ENCODE measurements at places on chromosomes 2 and 18. TPM values are rescaled to one million over a fixed set of nuclear protein-coding genes. Genes with fewer than 3 reads are reported as not detected.
A peak's percentile ranks its signal among the peaks of the same experiment; 100 is the strongest.

Gene CHAC2
- total RNA-seq: 8.9 TPM

Gene PER2
- 1.1 TPM for total RNA-seq

Gene LRP1B
- not detected for total RNA-seq

Gene HOXD9
- 23.8 TPM for total RNA-seq

Gene CROCC2
- not detected for total RNA-seq

GRCh38 chr2:165505514-165505913 lies 36.0 kb downstream of the CSRNP3 start:
- DNase-seq: no peak

DNA sequence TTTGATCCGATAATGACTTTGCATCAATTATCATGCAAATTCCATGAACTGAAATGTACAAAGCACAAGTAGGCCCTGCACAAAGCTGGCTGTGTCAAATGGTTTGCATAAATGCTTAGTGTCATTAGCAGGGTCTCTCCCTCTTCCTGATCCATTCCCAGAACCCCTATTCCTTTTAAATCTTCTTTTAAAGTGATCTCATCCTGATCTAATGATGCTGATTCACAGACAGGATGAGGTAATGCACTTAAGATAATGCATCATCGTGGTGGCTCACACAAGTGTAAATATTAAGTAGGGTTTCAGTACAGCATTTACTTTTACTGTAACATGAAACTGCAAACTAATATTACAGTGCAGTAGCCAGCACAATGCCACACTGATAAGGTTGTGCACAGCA lies 304.8 kb upstream of the SOX11 start:
- no peak for DNase-seq

GRCh38 chr2:98503481-98504105 lies 58.9 kb downstream of the INPP4A start:
- no peak for DNase-seq

GRCh38 chr2:232321156-232321816 lies 57.3 kb upstream of the ALPP start:
- DNase-seq: no peak

DNA sequence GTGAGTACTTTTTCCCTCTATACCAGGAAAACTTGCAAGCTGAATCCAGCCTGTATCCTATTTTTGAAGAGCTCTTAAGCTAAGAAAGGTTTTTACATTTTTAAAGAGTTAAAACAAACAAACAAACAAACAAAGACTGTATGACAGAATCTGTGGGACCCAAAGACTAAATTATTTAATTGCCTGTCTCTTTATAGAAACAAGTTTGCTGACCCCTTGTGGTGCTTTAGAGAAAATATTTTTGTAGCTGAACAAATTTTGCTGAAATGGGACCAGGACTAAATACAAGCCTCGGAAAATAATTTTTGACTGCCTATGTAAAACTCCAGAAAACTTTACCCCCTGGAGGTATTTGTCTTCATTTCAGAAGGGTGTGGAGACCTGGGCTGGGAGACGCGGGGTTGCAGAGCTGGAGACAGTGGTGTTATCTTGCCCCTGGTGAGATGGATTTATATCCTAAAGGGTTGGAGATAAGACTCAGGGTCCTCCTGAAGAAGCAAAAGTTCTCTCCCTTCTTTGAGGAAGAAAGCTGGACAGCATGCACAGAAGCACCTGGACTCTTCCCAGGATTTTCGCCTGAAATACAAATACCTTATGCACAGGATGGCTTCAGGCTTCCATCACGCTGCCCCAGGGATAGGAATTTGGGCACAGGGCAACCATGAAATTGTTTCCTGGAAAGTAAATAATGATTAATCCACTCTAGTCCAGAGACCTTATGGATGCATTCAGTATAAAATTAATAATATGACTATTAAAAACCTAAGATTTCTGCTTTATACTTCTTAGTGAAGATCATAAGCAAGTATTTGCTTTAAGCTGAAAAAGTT lies 54.3 kb downstream of the TMX3 start:
- DNase-seq: peak; percentile 56

DNA sequence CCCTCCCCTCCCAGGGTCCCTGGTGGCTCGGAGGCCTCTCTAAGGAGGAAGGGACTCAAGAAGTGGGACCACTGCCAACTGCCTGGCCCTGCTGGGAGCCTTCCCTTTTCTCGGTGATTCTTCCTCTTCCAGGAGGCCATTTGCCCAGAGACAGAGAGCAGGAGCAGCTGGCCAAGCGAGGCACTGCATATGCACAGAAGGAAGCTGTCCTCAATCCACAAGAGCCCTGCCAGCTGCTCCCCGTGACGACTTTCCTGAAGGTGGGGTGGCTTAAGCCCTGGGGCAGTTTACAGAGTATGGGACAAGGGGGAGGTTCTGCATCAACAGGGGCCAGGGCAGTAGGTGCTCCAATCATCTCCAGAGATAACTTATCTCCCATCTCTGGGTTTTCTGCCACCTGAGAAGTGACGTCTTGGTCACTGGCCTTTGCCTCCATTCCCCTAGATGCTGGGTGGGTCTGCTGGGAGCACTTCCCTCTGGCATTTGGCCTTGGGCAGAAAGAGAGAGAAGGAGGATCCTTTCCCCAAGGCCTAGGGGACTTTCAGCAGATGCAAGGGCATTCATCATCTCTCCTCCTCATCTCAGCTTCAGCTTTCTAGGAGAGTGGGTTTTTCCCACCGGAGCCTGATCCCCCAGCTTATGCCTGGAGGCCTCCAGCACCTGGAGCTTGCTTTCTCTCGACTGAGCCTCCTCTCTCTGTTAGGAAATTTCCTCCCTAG lies 28.5 kb downstream of the CIB4 start:
- no peak for DNase-seq

DNA sequence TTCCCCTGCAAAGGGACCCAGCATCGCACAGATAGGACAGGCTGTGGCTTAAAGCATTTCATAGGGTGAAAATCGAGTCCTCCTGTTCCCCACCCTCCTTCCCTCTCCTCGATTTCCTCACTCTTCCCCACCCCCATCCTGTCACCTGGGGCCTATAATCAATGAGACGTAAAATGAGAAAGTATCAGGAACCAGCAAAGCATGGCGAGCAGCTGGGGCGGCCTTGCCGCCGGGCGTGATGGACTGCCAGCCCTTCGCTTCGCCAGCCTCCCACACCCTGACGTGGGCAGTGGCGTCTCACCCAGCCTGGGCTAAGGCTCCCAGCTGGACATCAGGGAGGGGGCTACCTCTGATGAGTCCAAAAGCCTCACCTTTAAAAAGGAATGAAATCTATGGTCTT lies 11.1 kb downstream of the SLC30A3 start:
- no peak for DNase-seq

DNA sequence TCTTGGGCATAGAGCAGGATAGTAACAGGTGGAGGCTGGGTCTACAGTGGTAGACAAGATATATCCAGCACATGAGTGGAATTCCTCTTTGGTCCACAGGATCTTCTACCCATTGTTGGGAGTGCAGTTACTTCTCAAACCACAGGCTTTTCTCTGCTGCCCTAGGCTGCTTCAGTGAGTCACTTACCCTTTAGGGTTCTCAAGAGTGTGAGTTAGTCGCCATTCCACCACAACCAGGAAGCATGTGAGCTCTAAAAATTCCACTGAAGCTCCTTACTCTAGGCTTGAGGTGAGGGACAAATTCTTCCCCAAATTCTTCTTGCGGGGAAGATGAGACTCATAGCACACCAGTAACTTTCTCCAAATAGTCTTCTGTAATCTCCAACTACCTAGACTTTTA lies 189.4 kb downstream of the PLCL1 start:
- no peak for DNase-seq

DNA sequence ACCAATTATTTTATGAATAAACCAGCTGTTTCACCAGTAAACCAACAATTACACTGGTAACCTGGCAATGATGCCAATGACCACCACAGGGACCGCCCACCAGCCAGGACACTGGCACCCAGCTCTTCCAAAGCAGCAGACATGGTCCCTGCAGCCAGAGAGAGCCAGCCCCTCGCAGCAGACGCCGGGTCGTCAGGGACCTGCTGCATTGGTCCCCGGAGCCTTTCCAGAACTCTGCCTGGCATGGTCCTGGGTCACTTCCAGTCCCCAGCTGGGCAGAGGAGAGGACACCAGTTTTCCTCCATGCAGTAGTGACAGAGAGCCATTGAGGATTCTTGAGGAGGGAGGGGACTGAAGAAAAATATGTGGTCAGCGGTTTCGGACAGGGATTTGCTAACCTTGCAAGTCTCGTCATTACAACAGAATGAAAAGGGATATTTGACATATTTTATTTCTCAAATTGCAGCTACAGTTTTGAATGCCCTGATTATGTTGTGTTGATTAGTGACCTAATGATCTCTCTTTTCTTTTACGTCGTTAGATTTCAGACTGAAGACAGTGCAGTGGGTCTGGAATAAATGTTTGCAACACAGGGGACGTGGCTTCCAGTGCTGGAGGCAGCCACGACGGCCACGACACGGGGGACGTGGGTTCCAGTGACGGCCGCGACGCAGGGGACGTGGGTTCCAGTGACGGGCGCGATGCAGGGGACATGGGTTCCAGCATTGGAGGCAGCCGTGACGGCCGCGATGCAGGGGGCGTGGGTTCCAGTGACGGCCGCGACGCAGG lies 154.5 kb downstream of the TPO start:
- DNase-seq: no peak

GRCh38 chr2:238302087-238302486 lies 13.7 kb upstream of the PER2 start:
- DNase-seq: peak; percentile 70

GRCh38 chr2:232731470-232731869 lies 34.3 kb downstream of the GIGYF2 start:
- no peak for DNase-seq

DNA sequence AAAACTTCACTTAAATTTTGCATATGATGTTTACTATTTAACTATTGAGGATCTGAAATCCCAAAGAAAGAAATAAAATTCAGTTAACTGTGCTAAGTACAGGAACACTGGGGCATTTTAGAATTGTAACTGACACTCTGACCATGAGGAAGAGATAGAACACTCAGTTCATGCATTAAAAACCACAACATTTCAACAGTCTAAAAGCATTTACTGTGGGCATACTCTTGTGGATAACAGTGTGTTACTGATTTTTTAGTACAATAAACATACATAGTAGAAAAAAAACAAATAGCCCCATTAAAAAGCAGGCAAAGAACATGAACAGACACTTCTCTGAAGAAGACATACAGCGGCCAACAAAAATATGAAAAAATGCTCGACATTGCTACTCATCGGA lies 1122.7 kb upstream of the PIK3C3 start:
- no peak for DNase-seq

DNA sequence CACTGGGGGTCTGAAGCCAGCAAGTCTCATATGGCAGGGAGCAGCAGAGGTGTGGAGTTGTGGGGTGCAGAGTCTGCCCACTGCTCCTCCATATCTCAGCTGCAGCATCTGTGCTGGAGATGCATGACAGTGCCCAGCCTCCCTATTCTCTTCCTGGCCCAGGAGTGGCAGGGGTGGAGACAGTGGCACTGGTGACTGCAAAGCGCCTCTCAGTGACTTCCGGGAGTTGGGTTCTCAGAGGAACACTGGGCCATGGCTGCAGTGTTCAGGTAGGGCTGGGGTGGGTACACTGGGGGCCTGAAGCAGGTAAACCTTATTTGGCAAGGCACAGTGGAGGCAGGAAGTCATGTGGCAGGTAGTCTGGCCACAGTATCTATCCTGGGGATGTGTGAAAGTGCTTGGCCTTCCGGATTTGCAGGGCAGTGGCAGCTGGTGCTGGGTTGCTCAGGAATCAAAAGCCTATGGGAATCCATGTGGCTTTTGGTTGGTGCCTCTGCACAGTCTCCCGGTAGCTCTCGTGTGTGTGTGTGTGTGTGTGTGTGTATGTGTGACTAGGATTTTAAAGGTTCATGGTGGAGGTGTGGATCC lies 60.3 kb upstream of the THUMPD2 start:
- no peak for DNase-seq

DNA sequence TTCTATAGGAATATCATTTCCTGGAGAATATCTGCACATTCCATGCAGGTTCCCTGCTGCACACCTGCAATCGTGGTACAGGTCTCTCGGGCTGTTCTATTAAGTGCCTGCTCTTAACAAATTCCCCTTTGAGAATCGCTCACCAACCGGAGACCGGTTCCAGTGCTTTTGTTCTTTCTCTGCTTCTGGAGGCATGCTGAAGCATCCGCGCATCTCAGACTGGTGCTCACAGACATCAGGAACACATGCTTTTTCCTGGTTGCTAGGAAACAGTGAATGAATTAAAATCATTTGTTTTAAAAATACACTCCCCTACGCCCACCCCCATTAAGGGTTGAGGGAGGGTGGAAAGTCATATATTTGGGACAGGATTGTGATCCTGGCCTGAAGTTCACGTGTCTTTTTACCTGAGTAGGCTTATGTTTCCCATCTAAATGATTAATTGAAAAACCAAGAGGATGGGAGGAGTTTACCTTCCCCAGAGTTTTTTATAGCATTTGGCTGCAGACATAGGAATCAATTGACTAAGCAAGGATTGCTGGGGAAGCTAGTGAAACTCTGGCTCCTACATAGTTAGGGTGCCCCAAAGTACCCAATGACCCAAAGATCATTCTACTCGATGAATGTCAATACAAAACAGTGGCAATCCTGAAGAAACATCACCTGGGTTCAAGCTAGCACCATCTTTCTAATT lies at the start of gene C2orf80:
Gene C2orf80, minus strand, starts transcription at position 221 of the 694 bp plus-strand sequence. CDS start 3,044 bp downstream, outside the sequence.
- DNase-seq: no peak

DNA sequence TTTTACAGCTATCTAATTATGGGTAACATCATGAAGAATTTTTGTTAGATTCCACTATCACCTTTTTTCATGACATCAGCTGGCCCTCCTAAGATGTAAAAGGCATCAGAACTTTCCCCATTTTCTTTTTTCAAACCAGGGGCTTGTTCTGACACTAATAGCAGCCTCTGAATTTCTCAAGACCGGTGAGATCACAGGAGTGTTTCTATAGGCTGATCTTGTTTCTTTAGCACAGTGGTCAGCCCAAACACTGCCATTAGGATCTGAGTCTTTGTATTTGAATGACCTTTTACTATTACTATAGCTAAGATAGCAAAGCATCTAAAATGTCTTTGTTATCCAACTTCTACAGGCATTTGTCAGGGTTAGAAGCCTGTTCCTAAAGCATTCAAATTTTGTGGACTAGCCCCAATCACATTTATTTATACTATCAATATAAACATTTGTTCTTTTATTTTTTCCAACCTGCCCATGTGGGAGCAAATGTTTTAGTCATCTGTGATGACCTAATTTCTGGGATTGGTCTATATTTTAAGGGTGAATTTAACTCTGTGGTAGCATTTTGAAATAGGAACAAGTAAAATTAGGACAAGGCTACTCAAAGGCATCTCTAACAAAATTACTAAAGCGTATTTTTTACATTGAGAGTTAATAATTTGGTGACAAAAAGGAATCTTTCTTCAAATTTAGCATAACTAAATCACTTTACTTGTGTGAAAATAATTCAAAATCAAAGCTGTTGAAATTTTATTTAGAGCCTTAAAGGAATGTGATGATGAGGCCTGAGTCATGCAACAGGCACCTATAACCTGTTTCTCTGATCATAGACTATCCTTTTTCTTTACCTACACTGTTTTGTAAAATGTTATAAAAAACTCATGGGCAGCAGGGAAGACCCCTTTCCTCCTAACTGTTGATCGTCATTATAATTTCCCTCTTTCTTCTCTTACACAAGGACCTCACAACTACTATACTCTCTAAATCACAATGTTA lies 39.3 kb downstream of the ZAP70 start:
- no peak for DNase-seq

GRCh38 chr2:47653902-47654789 lies 128.8 kb upstream of the MSH6 start:
- DNase-seq: peak; percentile 44

GRCh38 chr18:40810372-40810771 lies 1144.7 kb upstream of the PIK3C3 start:
- no peak for DNase-seq

Data from lung microvascular endothelial cell (primary cell).